Fibroblast of mammary gland (primary cell): ENCODE measurements at places on chromosomes 5 and 9.

DNA sequence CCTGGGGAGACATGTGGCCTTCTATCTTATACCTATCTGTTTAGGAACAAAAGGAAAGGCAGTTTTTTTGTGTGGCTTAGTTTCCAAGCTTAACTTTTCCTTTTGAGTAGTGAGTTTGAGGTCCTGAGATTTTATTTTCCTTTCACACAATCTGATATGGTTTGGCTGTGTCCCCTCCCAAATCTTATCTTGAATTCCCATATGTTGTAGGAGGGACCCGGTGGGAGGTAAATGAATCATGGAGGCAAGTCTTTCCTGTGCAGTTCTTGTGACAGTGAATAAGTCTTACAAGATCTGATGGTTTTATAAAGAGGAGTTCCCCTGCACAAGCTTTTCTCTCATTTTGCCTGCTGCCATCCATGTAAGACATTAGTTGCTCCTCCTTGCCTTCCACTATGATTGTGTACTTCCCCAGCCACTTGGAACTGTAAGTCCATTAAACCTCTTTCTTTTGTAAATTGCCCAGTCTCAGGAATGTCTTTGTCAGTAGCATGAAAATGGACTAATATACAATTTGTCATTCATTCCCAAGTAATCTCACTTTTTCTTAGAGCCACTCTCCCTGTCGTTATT, 4.7 kb upstream of the CLTB start:
- DNase-seq, result no peak

GRCh38 chr5:91160714-91161285, 222.3 kb downstream of the ARRDC3 start:
- peak; percentile 56 for DNase-seq

GRCh38 chr5:4879693-4880303, 260.3 kb upstream of the ADAMTS16 start:
- DNase-seq, result peak; percentile 74

GRCh38 chr5:14212838-14213237, 69.7 kb downstream of the TRIO start:
- no peak for DNase-seq

DNA sequence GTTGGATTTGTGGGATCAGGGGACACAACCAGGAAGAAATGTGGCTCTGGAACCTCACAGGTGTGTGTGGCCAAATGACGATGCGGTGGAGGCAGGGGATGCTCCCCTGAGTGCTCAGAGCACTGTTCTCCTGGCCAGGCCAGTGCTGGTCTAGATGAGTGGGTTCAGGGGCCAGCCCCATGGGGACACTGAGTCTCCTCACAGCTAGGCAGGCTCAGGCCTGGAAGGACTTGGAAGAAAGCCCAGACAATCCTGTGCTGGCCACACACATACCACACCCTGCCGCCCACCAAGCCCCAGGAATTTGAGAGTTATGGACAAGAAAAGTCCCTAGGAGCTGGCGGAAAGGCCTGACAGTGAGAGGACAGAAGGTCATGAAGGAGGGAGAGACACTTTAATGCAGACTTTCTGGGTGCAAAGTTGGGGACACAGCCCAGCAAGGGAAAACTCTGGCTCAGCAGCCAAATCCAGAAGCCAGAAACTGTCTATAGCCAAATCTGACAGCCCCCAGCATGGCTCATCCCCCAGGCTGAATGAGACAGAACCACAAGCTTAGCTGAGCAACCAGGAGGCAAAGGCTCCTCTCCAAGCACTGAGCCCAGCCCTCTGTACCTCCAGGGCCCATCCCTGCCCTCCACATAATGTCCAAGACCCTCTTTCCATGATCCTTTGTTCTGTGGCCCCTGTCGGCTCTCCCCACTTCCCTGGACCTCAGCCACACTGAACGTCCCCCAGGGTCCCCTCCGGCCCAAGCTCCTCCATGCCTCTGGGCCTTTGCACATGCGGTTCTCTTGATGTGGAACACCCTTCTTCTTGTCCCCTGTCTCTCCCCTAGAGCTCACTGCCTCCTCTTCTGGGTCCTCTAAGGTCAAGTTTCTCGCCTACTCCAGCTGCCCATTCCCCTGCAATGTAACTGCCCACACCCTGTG, 22.4 kb downstream of the LHX6 start:
- DNase-seq, result peak; percentile 85

GRCh38 chr5:138737494-138738265, 15.5 kb upstream of the CTNNA1 start:
- no peak for DNase-seq

GRCh38 chr5:145975361-145976066, 39.1 kb downstream of the SH3RF2 start:
- DNase-seq, result peak; percentile 62

- no peak for DNase-seq
Measured at GRCh38 chr9:132955768-132956167, 11.4 kb upstream of the TSC1 start.

DNA sequence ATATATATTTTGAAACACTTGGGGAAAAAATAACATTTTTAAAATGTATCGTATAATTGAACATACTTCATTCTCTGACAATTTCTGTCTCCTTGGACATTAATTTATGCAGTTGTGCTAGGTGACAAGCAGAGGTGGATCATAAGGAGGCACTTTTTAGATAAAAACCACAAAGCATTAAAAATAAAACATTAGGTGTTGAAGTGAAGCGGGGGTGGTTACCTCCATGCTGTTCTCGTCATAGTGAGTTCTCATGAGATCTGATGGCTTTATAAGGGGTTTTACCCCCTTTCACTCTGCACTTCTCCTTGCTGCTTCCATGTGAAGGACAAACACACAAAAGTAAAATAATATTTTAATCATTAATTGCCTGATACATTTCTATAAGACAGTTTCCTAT, 11.9 kb upstream of the COX7C start:
- DNase-seq, result no peak

DNA sequence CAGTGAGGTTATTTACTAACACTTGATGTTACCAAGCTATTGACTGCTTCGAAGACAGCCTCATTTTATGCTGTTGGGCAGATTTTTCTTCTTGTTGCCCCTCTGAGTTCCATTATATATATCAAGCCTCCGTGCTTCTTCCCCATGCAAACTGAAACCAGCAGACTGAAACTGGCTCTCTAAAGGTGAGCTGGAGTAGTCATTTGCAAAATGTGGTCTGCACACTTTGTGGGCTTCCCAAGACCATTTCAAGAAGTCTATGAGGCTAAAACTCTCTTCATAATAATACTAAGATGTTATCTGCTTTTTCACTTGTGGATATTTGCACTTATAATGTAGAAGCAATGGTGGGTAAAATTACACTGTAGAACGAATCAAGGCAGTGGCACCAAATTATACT, 13.9 kb downstream of the SLC36A1 start:
- DNase-seq, result no peak

DNA sequence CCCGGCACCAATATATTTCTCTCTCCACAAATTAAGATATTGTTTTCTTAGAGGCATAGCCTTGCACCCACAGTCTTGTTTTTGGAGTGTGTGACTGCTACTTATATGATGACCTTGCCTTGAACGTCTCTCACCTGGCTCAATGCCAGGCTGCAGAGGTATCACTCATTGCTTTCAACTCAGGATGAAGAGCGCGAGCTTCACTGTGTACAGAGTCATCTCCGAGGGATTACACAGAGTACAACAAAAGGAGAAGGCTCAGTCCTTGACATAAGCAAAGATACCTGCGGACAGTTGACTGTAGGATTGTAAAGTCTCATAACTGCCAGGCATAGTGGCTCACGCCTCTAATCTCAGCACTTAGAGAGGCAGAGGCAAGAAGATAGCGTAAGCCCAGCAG, 53.8 kb downstream of the CD180 start:
- no peak for DNase-seq

GRCh38 chr9:23821375-23822181, 4.5 kb downstream of the ELAVL2 start:
- no peak for DNase-seq

GRCh38 chr5:166991601-166992000, 1299.8 kb upstream of the WWC1 start:
- no peak for DNase-seq

- DNase-seq, result peak; percentile 49
Measured at GRCh38 chr5:78755822-78756429, 107.4 kb upstream of the LHFPL2 start.
